Right forelimb (tissue), 1 donor: ENCODE measurements at places on chromosomes 6 and 20.

DNA sequence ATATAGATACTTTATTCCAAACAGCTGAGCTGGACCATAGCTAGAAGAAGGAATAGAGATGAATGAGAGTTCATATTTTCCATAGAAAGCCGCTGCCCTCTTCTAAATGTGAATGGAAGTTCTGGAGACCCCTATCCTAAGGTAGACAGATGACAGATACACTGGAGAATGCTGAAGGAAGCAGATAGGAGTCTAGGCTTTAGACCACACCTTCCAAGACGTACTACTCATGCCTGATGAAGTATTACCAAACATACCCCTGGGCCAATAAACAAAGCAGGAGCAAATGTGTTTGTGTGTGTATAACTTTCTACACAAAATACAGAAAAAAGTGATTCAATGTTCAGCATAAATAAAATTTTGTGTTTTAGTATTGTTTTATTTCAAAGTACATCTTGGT, 9.1 kb upstream of the SLC17A2 start:
- DNase-seq: no peak

GRCh38 chr6:157728183-157728881, 94.7 kb upstream of the SNX9 start:
- DNase-seq: no peak

GRCh38 chr20:43954704-43955061, 40.0 kb downstream of the TOX2 start:
- DNase-seq: no peak

- no peak for DNase-seq
Observed at GRCh38 chr6:114304304-114304887, 38.4 kb downstream of the HS3ST5 start.

DNA sequence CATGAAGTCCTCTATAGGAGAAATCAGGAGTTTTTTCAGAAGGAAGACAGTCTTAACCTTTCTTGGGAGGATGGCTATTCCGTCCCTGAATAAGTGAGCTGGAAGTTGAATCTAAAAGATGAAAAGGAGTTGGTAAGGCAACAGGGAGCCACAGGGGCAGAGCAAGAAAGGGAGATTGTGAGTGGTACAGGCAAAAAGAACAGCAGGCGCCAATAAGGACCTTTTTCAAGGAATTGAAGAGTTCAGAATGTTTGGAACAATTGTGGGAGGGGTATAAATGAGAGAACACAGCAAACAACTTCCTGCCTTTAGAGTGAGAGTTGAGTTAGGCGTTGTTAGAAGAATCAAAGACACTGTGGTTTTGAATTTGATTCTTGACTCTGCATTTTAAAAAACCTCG, 1003.7 kb downstream of the EPHA7 start:
- DNase-seq: no peak

GRCh38 chr20:59403261-59403961, 103.0 kb downstream of the EDN3 start:
- peak; percentile 93 for DNase-seq

- DNase-seq: no peak
Observed at GRCh38 chr20:48578397-48579098, 249.3 kb downstream of the PREX1 start.

GRCh38 chr6:142489722-142490610, 188.2 kb downstream of the ADGRG6 start:
- DNase-seq: no peak

DNA sequence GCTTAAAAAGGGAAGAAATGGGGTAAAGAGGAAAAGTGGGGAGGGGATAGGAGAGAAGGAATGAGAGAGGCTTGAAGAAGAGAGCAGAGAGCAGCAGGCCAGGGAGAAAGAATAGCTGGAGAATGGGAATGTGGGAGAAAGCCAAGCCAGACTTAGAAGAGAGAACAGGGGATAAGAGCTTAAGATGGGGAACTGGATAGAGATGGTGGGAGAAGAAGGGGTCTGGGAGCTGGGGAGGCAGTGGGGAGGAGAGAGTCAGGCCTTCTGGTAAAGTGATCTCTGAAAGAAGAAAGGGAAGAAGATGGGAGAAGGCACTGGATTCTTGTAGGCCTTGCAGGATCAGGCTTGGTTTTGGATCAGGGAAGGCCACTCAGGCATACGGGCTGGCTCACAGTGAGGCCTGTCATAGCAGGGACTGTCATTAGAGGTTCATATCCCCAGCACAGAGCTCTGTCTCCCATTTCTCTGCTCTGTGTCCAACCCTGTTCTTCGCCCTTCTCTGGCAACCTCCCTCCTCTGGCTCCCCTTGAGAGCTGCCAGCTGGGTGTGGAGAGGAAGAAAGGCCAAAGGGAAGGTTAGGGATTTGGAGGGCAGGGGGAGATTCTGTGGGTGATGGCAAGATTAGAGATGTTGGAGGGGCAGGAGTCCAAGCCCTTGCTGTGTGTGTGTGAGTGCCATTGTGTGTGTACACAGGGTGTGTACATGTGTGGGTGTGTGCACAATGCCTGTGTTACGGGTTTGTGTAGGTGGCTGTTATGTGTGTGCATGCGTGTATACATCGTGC, 9.3 kb downstream of the SYNGAP1 start:
- no peak for DNase-seq

DNA sequence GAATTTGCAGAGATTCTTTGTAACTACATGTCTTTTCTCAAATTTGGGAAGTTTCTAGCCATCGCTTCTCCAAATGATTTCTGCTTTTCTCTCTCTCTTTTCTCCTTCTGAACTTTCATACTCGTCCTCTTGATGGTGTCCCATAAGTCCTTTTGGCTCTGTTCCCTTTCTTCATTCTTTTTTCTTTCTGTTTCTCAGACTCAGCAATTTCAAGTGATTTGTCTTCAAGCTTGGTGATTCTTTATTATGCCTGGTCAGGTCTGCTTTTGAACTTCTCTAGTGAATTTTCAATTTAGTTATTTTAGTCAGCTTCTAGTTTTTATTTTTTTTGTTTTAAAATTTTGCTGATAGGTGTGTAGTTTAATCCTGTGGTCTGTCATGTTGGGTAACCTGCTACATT, 57.6 kb upstream of the EEF1E1 start:
- no peak for DNase-seq

GRCh38 chr6:5697508-5697907, 309.2 kb downstream of the NRN1 start:
- DNase-seq: no peak

- no peak for DNase-seq
Observed at GRCh38 chr6:166587631-166588413, 1.3 kb upstream of the RAMACL start.

DNA sequence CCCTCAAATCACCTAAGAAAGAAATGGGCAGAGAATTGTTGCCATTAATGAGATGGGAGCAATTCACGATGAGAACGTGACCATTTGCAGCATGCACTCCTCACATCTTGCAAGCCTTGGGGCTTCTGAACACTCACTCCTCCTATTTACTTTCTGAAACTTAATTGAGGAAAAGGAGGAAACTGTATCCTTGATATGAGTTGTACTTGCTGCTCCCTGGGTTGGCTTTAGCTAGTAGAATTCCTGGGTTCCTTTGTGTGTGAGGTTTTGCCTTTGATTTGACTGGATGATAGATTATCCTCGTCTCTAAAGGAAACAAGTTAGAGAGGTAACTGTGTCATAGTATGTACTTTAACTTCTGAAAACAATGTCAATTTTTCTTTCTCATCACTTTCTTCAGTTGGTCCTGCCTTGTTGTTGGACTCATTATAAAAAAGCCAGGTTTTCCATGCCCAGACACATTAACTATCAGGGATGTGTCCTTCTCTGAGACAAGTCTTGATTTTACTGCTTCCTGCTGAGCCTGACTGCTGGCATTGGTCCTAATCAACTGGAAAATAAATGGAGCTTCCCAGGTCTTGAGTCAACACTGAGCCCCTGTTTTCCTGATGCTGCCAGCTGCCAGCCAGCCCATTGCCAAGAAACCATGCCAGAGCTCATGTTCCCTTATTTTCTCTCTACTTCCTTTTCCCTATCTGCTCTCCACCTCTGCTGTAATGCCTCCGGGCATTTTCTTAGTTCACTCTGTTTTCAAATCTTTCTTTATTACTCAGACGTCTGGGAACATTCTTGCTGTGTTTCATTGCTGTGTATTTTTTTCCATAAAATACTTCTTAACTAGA, 6.0 kb upstream of the MRAP2 start:
- DNase-seq: peak; percentile 62

- no peak for DNase-seq
Observed at GRCh38 chr6:128347123-128347522, 173.3 kb downstream of the PTPRK start.

DNA sequence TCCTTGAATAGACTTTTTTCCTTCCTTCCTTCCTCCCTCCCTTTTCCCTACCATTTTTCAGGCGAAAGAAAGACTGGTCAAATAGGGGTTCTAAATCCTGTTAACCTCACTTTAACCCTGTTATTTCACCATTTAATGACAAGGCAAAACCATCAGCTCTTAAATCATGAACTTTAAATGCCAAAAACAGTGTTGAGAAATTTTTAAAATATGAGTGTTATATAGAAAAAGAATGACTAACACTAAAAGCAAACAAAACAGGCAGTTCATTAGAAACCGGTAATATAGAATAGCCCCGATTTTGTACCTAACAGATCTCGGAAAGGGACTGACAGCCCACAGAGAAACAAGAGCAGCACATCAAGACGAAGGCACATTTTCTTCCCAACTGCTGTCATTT, 57.4 kb upstream of the CEP85L start:
- DNase-seq: no peak
